ENCODE measurements at places on chromosomes 5 and 9.

DNA sequence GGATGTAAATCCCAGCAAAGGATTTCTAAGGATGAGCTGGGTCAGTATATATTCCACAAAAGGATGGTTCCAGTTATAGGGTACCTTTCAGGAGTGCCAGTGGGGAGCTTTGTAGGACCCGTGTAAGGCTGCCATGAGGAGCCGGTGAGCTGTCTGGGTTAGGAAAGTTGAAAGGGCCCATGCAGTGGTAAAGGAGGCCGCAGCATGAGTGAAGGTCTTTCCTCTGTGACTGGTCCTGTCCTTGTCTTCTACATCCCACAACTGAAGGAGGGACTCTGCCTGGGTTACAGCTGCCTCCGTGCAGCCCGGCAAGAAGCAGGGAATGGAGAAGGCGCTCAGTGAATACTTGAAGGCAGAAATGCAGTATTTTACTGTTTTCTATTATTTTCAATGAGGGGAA lies 58.9 kb downstream of the HSPA4 start:
- DNase-seq, result no peak

DNA sequence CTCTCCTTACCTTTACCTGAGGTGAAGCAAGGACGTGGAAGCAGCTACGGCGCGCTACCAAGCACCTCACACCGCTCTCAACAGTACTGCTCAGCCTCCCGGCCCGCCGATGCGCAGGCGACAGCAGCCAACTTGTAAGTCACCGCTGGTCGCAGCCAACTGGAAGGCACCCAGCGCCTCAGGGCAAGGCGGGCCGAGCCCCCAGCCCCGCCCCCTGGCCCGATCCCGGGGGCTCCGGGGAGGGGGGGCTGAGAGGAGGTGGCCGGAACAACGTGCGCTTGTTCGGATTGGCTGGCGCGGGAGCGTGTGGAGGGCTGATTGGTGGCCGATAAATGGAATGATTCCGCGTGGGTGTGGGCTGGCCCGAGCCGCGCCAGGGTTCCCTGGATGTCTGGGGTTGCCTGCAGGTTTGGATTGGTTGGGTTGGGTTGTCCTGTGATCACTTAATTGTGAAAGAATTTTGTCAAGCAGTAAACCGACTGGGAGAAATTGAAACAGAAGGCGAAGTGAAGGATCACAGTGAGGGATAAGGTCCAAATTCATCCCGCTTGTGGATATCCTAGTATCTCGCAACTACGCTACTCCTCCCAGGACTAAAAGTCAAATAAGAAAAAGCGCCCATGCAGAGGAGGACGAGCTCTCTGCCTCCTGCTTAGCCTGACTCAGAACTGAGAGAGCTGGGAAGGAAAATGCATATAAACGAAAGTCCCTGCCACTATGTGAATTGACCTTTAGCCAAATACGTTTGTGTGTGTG lies at the start of gene STARD4:
TSS of gene STARD4 (minus strand) at position 161 of the 756 bp plus-strand sequence. CDS start 5,102 bp downstream, outside the sequence.
- peak; percentile 93 for DNase-seq

DNA sequence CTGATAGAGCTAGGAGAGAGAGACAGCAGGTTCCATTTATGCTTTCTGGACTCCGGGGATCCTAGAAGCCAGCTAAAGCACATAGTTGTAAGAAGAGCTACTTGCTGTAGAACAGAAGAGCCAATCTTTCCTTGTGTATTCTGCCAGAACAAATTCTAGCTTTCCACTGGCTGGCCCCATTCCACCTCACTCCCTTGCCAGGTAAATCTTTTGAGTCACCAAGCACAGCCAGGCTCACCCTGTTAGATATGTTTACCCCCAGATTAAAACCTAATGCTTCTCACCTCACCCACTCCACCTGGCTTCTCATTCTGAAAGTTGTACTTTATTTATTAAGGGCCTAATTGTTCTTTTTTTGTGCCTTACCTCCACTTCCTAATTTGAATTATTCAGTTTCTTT lies 48.9 kb upstream of the CHD1 start:
- no peak for DNase-seq

DNA sequence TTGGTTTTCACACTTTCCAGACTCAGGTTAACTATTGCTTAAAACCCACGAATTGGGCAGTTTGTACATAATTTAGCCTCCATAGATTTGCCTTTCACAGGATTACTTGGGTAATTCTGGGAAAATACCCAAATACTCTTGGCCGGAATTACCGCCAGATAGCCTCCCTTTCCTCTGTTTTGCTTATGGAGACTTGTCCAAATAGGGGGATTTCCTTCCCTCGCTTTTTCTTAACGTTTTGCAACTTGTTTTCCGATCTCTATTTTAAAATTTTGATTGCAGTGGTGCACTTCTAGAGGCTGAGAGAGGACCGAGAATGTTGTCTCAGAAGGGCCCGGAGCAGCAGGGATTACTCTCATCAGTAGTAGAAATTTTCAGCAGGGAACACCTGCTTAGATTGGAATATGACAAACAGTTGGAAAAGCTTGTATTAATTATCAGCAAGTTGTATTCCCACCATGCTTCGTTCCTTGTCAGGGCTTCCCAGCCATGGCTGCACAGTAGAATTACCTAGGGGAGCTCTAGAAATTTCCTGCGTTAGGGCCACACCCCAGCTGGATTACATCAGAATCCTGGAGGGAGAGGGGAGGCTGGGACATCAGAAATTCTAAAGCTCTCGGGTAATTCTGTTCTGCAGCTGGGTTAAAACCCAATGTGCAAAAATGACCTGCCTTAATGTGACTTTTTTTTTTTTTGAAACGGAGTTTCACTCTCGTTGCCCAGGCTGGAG lies 329.1 kb downstream of the SH3GL2 start:
- no peak for DNase-seq

DNA sequence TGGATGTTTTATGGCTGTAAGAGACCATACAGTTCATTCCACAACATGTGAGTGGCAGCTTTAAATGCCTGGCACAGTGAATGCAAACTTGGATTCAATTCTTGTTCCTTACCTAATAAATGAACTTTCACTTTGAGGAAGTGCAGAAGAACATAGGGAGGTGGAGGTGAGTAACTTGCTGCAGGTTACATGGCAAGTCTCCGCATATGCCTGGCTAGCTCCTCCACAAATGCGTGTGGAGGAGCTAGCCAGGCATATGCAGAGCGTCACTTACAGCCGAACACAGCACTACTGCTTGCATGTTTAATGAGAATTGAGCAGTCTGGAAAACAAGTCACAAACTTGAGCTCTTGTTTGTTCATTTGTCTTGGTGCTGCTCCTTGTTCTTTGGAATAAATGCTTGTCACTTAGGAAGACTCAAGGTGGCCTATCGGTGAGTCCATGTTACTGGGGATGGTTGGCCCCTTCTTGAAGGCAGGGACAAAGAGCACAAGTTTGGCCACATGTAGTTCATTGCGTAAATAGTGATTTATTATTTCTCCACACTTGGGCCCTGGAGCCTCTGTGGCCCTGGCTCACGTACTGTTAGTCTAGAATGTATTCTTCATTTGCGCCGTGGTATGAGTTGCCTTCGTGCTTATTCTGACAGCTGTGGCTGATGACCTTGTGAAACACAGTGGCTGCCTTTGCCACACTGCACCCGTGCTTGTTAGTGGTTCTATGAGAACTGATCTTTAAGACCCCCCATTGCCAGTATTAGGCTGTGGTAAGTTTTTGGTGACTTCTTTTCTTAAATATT lies 3.1 kb downstream of the ISOC1 start:
- no peak for DNase-seq
